ENCODE measurements at places on chromosomes 1 and 21.

DNA sequence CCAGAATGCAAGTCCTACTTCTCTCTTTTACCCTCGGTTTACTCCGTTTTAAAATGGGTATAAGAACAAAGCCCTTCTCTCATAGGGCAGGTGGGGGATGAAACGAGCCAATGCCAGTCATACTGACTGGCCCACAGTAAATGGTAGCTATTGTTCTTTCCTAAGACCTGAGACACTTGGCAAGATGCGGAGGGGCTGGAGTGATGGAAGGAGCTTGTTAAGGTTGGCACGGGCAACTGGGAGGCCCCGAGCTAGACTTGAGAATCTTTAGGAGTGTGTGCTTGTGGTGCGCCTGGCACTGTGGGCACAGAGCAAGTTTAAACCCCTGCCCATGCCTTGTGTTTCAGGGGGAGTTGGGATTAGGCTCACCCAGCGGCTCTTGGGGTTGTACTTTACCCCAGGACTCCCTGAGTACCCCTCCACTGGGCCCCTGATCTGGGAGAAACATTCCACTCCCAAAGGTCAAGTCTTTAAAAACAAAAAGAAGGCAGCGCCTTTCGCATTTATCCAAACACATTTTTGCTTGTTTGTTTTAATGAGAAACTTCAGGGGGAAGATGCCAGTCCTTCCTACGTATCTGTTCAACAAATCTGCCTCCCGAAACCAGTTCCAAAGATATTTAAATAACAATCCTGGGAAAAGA, 240.6 kb upstream of the TMEM51 start:
- no peak for DNase-seq

DNA sequence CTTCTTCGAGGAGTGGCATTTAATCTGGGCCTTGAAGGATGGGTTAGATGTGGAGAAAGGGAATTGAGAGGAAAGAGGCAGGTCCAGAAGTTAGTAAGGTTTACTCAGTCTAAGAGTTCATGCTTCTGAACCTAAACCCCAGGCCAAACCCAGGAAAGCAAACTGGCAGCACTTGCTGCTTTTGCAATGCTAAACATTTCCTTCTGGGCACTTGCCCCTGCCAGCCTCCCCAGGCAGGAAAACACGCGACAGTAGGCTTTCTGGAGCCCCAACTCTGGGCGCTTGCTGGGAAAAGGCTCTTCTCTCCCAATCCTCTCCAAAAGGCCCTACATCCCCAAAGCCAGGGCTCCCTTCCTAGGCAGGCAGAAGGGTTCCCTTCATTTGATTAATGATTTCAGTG, 2.5 kb downstream of the OLFML2B start:
- DNase-seq: no peak

DNA sequence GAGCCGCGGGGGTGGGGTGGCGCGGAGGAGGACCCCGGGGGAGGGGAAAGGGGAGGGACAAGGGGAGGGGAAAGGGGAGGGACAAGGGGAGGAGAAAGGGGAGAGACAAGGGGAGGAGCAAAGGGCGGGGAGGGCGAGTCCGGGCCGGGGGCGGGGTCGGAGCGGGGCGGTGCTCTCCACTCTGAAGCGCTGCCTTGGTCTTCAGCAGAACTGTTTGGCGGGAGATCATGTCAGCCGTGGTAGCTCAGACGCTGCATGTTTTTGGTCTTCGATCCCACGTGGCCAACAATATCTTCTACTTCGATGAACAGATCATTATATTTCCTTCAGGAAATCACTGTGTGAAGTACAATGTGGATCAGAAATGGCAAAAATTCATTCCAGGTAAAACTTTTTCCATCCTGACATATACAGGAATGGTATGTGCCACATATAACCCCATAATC, 420 bp downstream of the CFAP57 start:
- DNase-seq: peak; percentile 73

DNA sequence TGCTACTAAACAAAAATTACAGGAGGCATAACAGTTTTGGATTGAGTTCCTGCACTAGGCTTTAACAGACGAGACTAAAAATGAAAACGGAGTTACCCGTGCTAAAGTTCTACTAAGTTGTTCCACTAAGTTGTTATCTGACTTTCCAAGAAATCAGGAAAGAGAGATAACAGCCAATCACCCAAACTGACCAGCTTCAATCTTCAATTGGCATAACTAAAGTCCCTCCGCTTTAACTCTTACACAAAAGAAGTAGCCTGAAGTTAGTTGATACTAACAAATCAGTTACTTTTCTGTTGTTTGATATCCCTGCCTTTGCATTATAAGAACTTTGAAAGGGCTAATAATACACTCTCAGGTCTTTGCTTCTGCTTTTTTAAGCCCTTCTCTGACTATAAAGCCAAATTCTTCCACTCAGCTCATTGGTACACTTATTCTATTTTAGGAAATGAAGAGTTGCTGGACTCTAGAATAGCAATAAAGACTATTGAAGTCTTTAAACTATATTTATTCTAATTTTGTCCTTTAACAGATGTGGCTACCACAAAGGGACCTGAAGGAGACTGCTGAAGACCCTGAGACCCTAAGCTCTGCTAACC, 61.3 kb downstream of the TESK2 start:
- no peak for DNase-seq

DNA sequence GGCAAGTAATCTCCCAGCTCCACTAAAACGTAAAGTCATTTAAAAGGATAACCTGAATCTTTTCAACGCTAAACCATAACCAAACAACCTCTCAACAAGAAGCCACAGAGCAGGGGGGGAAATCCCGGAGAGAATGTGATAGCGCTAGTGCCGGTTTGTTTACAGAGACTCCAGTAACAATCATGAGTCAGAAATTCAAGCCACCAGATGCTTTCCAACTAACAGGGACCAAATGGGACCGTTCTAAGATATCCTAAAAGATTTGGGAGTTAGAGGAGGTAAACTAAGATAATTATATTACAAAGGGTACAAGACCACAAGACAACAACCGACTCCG, 825 bp downstream of the DCAF8 start:
- peak; percentile 33 for DNase-seq

GRCh38 chr1:15900662-15901279, 53.3 kb downstream of the SPEN start:
- DNase-seq: no peak

DNA sequence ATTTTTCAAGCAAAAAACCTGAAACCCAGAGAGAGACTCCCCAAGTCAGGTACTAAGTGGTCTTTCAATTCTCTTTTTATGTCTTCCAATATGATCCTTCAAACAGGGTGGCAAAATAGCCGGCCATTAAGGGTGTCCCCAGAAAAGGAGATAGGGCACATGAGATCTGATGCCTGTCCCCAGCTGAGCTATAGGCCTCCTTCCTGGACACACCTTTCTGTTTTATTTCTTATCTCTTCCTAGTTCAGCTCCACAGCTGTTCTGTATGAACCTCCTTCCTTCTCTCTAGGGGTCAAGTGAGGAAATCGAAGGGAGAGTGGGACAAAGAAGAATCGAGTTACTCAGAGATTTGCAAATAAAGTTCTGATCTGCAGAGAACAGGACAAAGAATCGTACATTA, 112.4 kb upstream of the ATP1A1 start:
- DNase-seq: no peak

DNA sequence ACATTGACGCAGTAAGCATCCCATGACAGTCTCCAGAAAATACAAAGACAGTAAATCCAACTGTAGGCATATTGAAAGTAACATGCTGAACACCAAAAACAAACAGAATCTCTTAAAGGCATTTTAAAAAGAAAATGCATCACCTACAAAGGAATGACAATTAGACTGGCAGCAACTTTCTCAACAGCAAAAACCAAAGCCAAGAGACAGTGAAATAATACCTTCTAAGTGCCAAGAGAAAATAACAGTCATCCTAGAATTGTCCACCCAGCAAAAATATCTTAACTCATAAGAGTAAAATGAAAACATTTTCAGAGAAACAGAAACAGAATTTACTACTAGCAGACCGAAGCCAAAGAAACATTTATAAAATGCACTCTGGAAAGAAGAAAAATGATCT, 20.0 kb downstream of the CCDC185 start:
- DNase-seq: no peak

- DNase-seq: peak; percentile 31
Observed at GRCh38 chr1:32215629-32216480, 6.3 kb downstream of the TMEM234 start.

DNA sequence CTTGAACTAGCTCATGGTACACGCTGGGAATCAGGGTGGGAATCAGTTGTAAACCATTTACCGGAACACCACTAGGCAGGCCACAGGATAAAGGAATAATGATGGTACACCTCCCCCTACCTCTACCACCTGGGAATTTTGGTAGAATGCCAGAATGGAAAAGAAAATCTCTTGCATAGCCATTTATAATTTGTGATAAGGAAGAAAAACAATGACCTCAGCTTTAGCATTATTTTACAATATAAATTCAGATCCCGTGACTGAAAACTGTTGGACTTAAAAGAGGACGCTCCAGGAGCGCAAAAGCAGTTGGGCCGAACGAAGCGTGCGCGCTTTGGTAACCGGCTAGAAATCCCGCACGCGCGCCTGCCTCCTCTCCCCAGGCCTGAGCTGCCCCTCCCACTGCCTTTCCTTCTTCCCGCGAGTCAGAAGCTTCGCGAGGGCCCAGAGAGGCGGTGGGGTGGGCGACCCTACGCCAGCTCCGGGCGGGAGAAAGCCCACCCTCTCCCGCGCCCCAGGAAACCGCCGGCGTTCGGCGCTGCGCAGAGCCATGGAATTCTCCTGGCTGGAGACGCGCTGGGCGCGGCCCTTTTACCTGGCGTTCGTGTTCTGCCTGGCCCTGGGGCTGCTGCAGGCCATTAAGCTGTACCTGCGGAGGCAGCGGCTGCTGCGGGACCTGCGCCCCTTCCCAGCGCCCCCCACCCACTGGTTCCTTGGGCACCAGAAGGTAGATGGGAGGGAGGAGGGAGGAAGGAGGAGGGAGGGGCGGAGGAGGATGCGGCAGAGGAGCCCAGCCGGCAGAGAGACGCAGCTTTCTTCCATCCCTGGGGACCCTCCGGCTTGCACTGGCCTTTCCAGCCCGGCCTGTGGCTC, at the start of gene CYP4X1:
TSS of gene CYP4X1 (plus strand) at position 402 of the 873 bp plus-strand sequence. CDS start at position 551, 149 bp downstream.
- DNase-seq: no peak

- no peak for DNase-seq
Observed at GRCh38 chr21:36852864-36853263, 113.6 kb downstream of the HLCS start.

DNA sequence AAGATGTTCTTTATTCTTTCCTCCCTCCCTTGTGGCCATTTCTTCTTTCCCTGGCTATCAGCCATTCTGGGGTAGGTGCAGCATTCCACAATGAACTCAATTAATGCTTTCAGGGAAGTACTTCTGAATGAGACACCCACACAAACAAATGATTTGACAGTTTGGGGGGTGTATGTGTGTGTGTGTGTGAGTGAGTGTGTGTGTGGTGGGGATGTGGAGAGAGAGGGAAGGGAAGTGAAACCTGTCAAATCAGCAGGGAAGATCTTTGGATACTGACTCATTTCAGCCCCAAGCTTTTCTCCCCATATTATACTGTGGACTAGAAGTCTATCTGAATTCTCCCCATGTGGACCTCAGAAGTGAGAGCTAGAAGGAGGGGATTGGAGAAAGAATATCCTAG, 154.9 kb upstream of the CD34 start:
- no peak for DNase-seq

GRCh38 chr1:61082311-61083012, at the start of gene NFIA:
NFIA (plus strand) TSS chr1:61082561.
- no peak for DNase-seq

DNA sequence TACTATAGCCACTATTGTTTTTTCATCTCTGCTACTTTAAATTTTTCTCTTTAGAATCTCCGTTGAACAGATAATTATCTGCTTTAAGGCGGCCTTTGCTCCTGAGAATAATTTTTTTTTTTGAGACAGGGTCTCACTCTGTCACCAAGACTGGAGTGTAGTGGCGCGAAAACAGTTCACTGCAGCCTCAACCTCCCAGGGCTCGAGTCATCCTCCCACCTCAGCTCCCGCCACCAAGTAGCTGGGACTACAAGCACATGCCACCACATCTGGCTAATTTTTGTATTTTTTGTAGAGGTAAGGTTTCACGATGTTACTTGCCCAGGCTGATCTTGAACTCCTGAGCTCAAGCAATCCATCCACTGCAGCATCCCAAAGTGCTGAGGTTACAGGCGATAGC, 28.6 kb downstream of the TRIT1 start:
- DNase-seq: no peak

DNA sequence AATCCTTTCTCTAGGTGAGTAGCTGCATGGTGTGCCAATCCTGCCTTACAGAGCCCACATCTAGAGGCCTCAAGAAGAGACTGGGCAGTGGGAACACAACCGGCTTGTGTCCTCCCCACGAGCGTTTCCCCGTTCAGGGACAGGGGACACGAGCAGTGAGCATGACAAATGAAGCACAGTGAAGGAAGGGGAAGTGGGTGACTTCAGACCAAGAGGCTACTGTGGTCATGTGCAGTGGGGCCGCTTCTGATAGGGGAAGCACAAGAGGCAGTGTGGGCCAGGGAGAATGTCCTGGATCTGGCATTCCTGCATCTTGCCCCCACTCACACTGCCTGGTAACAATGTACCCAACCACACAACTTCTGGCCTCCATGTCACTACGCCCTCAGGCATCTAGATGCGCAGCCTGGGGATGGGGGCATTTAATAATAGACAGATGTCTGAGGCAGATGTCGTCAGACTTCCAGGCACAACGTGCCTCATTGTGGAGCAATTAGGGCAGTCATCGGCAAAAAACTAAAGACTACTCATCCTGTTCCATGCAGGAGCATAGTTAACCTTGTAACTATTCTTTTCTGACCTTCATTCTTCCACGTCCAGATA, 155.6 kb upstream of the NBPF11 start:
- DNase-seq: no peak

GRCh38 chr1:235919833-235920441, 53.2 kb upstream of the LYST start:
- DNase-seq: no peak

DNA sequence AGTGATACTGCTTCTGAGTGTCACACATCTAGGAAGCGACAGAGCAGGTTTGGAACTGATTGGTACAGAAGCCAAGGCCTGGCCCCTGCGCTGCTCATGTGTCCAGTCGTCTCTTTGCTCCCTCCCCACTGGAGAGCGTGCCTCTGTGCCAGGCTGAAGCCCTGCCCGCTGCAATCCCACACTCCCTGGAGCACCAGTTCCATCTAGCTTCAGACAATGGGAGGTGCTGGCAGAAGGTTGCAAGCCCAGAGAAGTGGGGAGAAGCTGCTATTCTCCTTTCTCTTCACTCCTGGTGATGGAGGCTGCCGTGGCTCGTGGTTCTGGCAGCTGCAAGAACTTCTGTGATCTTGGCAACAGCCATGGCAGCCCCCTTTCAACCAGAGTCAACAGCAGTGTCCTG, 250.9 kb downstream of the MATN1 start:
- no peak for DNase-seq

All from stimulated activated CD8-positive, alpha-beta memory T cell treated with anti-CD3 and anti-CD28 coated beads, Interleukin-4, amount 100 ng/mL, for 4 hours (primary cell).